ENCODE measurements at places on chromosomes 3 and 15.

GRCh38 chr3:171649267-171649666 is 161.0 kb downstream of the PLD1 start:
- no peak for DNase-seq

- no peak for DNase-seq
Measured at GRCh38 chr3:179943117-179943880, 93.4 kb downstream of the PEX5L start.

- peak; percentile 24 for DNase-seq
Measured at GRCh38 chr3:192253138-192253887, 474.0 kb downstream of the FGF12 start.

DNA sequence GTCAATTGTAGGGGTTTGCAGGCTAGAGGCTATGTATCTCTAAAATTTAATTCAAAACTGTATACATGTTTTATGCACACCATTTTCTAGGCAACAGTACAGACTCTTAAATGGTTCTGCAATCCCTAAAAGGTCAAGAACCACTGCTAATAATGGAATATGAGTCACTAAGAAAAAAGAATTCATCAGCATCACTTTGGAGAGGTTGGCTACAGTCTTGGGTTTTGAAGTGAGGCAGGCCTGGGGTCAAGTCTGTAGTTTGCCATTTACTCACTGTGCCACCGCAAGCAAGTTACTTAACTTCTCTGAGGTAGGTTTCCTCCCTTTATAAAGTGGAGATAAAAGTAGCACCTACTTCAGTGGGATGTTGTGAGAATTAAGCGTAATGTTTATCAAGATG is 33.7 kb downstream of the THRB start:
- DNase-seq = no peak

DNA sequence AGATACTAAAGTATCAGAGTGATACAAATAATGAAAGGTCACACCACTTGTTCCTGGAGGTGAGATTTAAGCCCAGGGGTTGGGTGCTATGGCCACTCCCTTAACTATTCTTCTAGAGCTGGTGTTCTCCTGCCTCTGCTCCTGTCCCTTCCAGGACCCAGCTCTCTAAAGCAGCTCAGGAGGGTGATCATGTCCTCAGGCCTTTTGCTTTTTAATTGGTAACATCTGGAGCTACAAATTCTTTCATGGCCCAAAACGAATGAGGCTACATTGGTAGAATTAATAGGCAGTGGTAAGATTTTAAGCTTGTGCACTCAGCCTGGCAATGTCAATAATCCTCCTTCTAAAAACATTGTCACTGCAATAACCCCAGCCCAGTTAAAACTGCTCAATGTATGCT is 38.2 kb upstream of the CNOT10 start:
- DNase-seq = no peak

GRCh38 chr3:25454005-25454927 is 26.2 kb downstream of the RARB start:
- DNase-seq = peak; percentile 88

- no peak for DNase-seq
Measured at GRCh38 chr3:62624185-62624584, 250.8 kb upstream of the FEZF2 start.

DNA sequence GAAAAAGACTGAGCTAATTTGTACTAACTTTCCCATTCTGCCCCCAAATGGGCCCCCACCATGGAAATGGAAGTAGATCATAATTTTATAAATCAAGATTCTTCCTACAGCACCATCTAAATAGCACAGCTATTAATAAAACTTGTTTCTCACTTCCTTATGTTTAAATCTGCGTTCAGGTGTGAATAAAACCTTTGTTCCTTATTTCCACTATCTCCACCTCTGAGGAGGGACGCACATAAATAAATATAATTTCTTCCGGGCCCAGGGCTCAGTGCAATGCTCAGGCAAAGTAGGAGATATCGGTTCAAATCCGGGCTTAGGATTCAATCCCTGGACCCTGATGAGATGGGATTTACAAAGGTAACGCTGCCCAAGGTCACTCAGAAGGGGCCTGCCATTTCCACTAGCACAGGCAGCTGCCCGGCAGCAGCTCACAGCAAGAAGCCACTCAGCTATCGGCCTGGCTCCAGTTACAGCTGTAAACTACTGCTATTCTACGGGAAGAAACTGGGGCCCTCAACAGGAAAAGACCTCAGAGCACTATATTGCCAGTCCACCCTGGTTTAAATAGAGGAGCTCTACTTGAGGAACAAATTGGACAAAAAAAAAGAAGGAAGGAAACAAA is 52.5 kb downstream of the FOXP1 start:
- no peak for DNase-seq

GRCh38 chr3:9206287-9206686 is 43.2 kb downstream of the SRGAP3 start:
- no peak for DNase-seq

DNA sequence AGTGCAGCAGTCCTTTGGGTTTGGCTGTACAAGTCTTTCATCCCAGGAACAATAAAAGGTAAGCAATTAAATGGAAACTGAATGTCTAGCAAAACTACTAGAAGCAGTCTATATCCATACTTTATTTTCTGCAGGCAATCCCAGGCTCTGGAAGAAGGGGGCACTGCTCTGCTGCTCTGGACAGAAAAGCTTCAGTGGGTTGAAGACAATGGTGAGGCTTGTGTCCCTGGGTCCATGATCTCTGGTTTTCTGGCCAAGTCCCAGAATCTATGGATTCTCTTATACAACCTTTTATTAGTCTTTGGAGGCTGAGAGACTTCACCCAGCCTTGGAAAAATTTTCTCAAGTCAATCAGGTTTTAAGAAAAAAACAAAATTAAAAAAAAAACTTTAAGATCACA is 35.6 kb downstream of the SCAP start:
- DNase-seq = peak; percentile 33

DNA sequence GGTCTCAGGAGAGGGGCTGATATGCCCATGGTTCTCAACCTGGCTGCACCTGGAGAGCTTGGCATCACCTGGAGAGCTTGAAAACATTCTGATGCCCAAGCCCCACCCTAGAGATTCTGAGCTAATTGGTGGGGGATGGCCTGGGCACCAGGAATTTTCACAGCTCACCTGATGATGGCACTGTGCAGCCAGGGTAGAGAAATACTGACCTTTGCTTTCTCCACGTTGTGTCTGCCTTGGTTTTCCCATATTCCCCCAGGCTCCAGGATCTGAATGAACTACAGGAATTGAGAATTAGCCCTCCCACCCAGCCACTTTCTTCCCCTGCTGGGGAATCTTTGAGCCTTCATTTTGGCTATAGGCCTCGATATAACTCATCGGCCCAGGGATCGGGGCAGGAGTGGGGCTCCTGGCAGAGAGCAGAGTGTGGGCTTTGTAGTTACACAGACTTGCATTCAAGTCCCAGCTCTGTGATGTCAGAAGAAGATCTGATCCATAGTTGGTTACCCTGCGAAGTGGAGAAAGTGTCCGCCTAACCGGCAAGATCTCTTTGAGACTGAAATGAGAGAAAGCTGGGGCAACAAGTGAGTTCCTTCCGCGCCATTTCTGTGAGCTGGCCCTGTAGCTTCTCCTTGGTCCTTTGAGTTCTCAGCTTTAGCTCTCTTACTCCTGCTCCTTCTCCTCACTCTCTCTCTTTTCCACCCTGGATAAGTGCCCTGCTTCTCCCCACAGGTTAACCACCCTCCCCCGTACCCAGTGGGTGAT is 33.1 kb upstream of the UBE2Q2 start:
- DNase-seq = peak; percentile 55

DNA sequence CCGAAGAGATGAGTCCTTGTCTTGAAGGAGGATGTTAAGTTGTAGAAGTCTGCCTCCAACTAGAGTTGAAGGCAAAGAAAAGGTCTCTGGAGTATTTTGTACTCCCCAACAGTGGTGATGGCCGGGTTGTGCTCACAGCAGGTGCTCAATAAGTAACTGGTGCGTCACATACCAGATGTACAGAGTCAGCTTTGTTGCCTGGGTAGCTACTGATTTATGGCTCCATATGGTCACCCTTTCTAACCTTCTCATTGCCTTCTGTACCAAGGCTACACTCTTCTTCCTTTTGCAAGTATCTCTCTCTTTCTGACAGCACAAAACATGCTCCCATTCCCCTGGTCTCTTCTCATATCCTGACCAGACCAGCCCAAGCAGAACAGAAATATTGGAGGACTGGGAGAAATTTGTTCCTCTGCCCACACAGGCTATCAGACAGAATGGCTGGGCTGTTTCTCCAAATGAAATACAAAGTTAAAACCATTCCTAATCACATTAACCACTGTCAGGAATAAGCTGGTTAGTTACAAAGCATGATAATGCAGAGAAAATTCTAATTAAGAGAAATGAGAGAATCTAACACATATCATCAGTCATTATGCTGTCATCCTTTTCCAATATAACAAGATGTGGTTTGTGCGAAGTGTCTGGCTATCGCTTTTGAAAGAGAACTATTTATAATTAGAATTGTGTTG is 150.1 kb upstream of the LRRN1 start:
- no peak for DNase-seq

DNA sequence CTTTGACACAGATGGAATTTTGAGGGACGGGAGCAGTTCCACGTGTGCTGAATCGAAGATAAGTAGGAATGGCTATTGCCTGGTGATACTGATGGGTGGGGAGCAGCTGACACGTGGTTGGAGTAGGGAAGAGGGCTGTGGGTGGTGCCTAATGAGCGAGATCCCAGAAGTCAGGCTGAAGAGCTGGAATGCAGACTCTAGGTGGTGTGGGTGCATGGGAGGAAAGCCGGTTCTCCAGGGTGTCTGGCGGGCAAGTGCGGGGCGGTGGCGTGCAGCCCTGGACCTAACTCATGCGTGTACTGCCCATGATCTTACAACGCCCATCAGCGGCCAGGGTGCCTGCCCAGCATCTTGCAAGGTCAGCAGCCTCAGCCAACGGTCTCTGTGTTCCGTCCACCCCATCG is 63.1 kb downstream of the ARNT2 start:
- no peak for DNase-seq

GRCh38 chr3:186077466-186077865 is 31.4 kb downstream of the ETV5 start:
- no peak for DNase-seq

GRCh38 chr3:126024049-126024854 is 55.3 kb downstream of the ROPN1B start:
- no peak for DNase-seq

GRCh38 chr3:132342610-132343009 is 25.4 kb downstream of the ACP3 start:
- DNase-seq = no peak

- no peak for DNase-seq
Measured at GRCh38 chr3:57753016-57753415, 3.1 kb upstream of the SLMAP start.

- DNase-seq = peak; percentile 90
Measured at GRCh38 chr15:89794627-89795241, 18.6 kb downstream of the MESP2 start.

DNA sequence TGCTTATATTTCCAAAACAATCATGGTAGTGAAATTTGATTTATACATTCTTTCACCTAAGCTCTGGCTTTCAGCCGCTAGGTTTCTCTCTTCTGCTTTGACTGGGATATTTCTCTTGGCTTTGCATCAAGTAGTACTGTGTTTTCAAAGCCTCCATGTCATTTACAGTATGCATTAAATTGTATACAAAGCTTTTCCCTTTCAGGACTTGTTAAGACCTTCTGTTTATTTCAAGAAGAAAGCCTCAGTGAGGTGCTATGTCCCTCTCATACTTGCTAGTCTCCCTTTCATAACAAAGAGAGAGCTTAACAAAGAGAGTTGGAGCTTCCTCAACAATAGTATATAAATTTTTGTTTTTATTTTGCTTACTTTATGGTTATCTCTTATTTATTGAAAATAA is 84.2 kb upstream of the SLC25A26 start:
- no peak for DNase-seq

- peak; percentile 79 for DNase-seq
Measured at GRCh38 chr3:151282921-151283320, 4.6 kb upstream of the P2RY14 start.

- DNase-seq = no peak
Measured at GRCh38 chr3:155342344-155342743, 48.9 kb upstream of the STRIT1 start.

- DNase-seq = peak; percentile 33
Measured at GRCh38 chr15:83102346-83102745, 5.1 kb upstream of the TM6SF1 start.

GRCh38 chr3:190266913-190267290 is 55.3 kb downstream of the CLDN1 start:
- peak; percentile 6 for DNase-seq

DNA sequence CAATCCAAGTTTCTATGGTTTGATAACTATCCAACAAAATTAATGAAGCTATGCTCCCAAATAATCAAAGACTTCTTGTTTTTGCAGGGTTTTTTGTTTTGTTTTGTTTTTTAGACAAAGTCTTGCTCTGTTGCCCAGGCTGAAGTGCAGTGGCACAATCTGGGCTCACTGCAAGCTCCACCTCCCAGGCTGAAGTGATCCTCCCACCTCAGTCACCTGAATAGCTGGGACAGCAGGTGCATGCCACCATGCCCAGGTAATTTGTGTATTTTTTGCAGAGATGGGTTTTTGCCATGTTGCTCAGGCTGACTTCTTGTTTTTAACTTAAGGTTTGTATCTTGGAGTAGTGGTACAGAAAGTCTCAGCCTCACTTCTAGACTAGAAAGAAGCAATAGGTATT is 11.0 kb upstream of the GATM start:
- DNase-seq = no peak

DNA sequence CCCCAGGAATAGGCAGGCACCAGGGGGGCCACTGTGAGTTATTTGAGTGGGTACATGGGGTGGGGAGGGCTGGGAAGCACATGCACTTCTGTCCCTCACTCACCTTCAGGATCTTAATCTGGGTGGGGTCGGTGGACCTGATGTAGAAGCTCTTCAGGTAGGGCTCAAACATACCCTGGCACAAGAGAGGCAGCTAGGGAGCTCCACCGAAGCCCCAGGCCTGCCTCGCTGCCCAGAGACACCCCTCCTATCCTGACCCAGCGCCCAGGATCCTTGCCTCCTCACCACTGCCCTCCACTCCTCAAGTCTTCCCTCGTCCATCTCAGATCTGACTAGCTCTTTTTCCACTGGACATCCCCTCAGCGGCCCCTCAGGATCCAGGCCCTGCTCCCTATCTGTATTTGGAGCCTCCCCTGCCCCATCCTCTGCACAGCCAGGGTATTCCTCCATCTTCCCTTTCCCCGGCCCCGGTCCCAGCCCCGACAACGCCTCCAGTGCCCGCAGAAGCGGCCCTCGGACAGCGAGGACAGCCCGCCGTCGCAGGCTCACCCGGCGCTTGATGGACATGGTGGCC is 30.0 kb downstream of the AP3B2 start:
- no peak for DNase-seq

- no peak for DNase-seq
Measured at GRCh38 chr3:186506857-186507256, 37.3 kb downstream of the CRYGS start.
